ENCODE measurements at places on chromosomes 5 and 9. TPM values are rescaled to one million over a fixed set of nuclear protein-coding genes. Genes with fewer than 3 reads are reported as not detected.

- H3K27ac ChIP-seq, result peak overlapping the region; percentile 95
- H3K4me3 ChIP-seq, result peak overlapping the region; percentile 73
- no peaks in the 10 kb centered on the region for H3K27me3 ChIP-seq
- peak; percentile 76 for DNase-seq
- peaks cover 14% of the 10 kb centered on the region for H3K36me3 ChIP-seq
Measured at GRCh38 chr9:36154331-36154952, 14.7 kb upstream of the CCIN start.

- H3K27me3 ChIP-seq, result peaks cover 2% of the 10 kb centered on the region
- H3K27ac ChIP-seq, result no peak overlapping the region
- DNase-seq, result no peak
- H3K4me1 ChIP-seq, result peaks cover under 1% of the 10 kb centered on the region
- no peak overlapping the region for H3K4me3 ChIP-seq
Measured at GRCh38 chr5:169169783-169170182, 131.2 kb downstream of the SLIT3 start.

The TXNDC8 gene
- total RNA-seq, result not detected

The SMIM32 gene
- total RNA-seq, result not detected

GRCh38 chr9:107153336-107153735, 129.7 kb upstream of the RAD23B start:
- H3K4me1 ChIP-seq, result peaks cover 10% of the 10 kb centered on the region
- DNase-seq, result peak; percentile 8
- H3K36me3 ChIP-seq, result no peaks in the 10 kb centered on the region

The KCNV2 gene
- total RNA-seq, result not detected

Measured in HFFc6 (cell line).